ENCODE measurements at places on chromosomes 2 and 18. TPM values are rescaled to one million over a fixed set of nuclear protein-coding genes. Genes with fewer than 3 reads are reported as not detected.
A peak's percentile ranks its signal among the peaks of the same experiment; 100 is the strongest.

Gene KRCC1
- polyA plus RNA-seq: 17.1 TPM

Gene IL1R2
- 44.6 TPM for polyA plus RNA-seq

Gene SLC11A1
- polyA plus RNA-seq: 1.0 TPM

Gene CRYGD
- not detected for polyA plus RNA-seq

Gene CFAP221
- not detected for polyA plus RNA-seq

Gene FEV
- not detected for polyA plus RNA-seq

Gene DAW1
- 0.24 TPM for polyA plus RNA-seq

Gene CCL20
- polyA plus RNA-seq: 0.60 TPM

Gene LGALSL
- 13.6 TPM for polyA plus RNA-seq

Gene TCF23
- polyA plus RNA-seq: 0.02 TPM

Gene HOXD10
- not detected for polyA plus RNA-seq

Gene ACAA2
- 15.3 TPM for polyA plus RNA-seq

Gene L3MBTL4
- polyA plus RNA-seq: 0.26 TPM

Gene SNTG2
- polyA plus RNA-seq: not detected

Gene GKN2
- polyA plus RNA-seq: not detected

DNA sequence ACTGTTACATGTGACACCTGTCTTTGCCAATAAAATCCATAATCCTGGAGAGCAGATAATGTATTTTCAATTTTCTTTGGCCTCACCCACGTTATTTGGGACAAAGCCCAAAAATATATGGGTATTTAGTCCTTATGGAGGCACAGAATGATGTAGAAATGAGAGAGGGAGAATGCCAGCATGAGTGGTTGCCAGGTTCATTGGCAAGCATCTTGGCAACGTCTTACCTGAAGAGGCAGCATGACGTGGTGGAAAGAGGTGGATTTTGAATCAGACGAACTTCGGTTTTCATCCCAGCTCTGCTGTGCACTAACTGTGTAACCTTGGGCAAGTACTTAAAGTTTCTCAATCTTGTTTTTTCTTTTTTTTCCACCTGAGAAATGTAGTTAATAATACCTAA, 969.6 kb upstream of the PIK3C3 start:
- DNase-seq: no peak

GRCh38 chr2:82740527-82740926, 1718.6 kb downstream of the SUCLG1 start:
- DNase-seq: no peak

DNA sequence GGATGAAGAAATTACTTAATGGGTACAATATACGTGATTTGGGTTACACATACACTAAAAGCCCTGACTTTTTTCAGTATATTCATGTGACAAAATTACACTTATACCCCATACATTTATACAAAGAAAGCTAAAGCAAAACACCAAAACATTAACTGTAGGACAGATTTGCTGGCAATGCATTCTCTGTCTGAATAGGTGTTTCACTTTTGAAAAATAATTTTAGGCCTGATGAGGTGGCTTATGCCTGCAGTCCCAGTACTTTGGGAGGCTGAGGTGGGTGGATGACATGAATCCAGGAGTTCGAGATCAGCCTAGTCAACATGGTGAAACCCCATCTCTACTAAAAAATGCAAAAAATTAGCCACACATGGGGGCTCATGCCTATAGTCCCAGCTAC, 301.5 kb upstream of the FAM98A start:
- no peak for DNase-seq

- DNase-seq: no peak
Observed at GRCh38 chr2:160376576-160376975, 117.0 kb downstream of the RBMS1 start.

DNA sequence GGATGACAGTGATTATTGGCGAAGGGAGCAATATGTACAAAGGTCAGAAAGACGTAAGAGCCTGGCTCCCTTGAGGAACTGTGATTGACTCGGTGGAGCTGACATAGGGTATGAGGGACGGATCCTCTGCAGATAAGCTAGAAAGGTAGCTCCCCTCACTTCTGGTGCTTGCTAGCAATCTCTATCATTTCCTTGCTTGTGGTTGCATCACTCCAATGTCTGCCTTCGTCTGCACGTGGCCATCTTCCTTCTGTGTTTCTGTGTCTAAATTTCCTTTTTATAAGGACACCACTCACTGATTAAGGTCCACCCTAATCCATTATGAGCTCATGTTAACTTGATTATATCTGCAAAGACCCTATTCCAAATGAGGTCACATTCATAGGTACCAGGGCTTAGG, 22.9 kb upstream of the LMAN1 start:
- no peak for DNase-seq

DNA sequence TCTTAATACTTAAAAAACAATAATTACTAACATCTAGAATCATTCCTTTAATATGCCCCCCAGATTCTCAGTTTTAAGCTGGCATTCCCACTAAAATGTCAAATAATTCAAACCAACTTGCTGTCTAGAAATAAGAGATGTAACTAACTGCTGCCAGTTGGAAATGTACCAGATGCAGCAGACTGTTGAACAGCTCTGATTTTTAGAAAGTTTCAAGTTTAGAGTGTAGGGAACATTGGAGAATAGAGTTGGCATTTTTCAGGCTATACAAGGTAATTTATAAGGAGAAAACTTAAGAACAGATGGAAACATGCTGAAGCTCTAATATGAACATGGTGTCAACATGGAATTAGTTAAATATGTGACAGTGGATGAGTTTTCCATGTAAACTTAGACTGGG, 101.4 kb downstream of the PTRHD1 start:
- DNase-seq: no peak

- no peak for DNase-seq
Observed at GRCh38 chr2:69645921-69646320, 2.4 kb upstream of the AAK1 start.

DNA sequence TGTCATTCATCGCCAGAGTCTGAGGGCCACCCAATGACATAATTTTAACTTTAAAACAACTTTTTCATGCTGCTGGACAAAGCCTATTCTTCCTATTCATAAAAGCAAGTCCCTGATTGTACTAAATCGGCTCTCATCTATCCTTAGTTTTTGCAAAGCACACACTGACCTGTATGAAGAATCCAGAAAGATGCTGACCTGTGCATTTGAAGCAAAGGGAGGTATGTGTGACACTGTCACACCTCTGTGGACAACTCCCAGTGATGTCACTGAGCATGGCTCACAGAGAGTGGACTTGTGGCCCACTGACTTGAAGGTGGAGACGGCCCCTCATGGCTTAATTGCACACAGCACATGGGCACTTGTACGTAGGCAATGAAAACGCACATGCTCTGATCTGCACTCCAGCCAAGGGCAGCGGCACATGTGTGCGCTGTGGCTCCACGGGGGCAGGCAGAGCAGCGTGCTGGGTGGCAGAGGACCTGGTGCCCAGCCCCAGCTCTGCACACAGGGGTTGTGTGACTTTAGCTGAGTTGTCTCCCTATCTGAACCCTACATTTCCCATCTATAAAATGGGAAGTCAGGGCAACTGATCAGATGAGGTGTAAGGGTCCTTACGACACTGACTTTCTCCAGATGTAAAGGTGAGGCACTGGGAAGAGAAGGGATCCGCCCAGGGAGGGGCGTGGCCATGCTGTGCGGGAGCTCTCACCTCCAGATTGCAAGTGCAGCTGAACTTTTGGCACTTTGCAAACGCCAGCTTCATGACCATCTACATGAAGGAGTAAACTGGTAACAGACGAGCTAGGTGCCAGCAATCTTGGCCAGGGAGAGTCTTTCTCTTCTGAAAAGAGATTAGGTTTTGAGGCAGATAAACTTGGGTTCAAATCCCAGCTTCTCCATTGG, 14.3 kb upstream of the ODC1 start:
- DNase-seq: no peak

DNA sequence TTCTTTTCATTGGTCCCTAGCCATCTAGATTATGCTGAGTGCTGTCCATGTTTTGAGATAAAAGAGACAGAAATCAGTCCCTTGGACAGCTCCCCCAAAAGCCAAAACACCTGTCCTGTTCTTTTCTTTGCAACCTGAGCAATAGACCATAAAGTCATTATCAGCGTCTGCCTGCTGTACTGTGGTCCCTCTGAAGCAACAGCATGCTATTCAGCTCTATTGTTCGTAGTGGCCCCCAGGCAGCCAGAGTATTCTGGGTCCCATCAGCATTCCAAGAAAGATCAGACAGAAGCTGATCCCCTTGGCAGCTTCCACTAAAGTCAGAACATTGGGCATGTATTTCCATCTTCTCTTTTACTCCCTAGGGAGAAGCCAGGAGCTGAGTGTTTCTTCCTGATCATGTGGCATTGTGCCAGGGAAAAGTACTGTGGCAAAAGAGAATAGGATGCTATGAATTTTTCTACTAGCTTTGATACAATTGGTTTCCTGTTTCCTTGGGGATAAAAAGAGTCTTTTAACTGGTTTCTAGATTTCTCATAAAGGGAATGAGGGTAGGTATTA, 33.6 kb upstream of the ZSWIM2 start:
- no peak for DNase-seq

- DNase-seq: no peak
Observed at GRCh38 chr2:217160978-217161973, 301.4 kb upstream of the TNP1 start.

DNA sequence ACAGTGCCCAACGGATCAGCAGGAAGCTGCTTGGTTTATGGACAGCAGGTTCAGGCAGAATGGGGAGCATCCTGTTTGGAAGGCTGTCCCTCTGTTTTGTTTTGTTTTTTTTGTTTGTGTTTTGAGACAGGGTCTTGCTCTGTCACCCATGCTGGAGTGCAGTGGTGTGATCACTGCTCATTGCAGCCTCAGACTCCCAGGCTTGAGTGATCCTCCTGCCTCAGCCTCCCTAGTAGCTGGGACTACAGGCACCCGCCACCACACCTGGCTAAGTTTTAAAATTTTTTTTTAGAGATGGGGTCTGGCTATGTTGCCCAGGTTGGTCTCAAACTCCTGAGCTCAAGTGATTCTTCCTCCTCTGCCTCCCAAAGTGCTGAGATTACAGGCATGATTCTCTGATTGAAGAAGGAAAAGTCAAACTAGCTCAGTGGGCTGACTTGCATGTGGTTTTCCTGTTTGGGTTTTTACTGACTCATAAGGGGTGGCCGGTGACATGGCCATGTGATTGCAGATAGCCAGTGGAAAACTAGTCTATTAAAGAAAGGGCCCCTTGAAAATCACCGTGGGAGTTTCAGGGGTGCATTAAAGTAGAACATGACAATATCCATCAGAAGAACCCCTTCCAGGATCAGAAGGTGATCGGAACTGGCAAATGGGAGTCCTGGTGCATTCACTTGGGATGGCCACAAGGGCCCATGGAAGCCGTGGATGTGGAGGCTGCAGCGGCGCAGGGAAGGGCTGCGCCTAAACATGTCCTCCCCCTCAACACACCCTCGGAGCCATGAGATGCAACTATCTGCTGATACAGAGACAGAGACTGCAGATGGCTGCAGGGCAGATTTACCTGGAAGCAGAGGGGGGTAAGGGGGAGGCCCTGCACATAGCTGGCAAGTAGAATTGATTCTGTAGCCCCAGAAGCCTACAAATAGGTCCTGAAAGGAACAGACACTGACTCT, 26.5 kb downstream of the AQP12B start:
- no peak for DNase-seq

GRCh38 chr2:123500988-123501387, 524.1 kb upstream of the CNTNAP5 start:
- peak; percentile 88 for DNase-seq

DNA sequence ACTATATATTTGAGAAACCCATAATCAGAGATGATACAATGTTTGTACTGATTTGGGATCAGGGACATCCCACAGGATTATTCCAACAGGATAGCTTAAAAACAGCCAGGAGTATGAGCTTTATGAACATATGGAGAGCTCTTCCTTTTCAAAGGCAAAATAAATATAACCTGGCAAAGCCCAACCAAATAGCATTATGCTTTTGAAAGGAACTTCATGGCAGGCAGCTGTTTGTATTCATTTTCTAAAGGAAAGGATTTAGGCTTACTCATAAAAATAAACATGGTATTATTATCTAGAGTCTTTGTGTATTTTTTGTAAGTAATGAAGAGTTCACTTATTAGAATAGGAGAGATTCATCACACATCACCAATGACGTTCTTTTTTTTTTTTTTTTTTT, 44.4 kb downstream of the CCDC195 start:
- DNase-seq: no peak

DNA sequence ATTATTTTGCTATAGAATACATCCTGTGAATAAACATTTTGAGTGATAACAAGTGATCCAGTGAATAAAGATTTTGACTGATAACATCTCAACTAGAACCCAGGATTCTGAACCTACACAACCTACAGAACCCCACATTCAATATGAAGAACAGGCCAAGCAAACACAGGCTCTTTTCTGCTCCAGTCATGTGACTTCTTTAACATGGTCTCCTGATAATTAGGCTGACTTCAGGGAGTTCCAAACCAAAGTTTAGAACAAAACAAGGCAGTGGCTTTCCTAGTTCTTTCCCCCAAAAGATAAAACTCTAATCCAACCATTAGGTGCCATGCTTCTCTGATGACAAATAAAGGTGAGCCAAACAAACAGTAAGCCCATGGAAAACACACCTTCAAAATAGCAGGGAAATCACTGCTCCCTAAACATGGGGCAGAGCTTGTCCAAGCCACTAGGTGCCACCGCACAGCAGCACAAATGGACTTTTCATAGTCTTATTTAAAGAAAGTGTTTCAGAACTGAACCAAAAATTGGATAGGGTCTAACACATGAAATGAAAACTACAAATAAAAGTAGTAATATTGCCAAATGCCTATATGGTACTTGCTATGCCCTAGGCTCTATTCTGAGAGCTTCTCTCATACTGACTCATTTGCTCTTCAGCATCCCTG, 95.3 kb downstream of the EVA1A start:
- DNase-seq: no peak

- DNase-seq: no peak
Observed at GRCh38 chr2:232338759-232339106, 39.8 kb upstream of the ALPP start.

DNA sequence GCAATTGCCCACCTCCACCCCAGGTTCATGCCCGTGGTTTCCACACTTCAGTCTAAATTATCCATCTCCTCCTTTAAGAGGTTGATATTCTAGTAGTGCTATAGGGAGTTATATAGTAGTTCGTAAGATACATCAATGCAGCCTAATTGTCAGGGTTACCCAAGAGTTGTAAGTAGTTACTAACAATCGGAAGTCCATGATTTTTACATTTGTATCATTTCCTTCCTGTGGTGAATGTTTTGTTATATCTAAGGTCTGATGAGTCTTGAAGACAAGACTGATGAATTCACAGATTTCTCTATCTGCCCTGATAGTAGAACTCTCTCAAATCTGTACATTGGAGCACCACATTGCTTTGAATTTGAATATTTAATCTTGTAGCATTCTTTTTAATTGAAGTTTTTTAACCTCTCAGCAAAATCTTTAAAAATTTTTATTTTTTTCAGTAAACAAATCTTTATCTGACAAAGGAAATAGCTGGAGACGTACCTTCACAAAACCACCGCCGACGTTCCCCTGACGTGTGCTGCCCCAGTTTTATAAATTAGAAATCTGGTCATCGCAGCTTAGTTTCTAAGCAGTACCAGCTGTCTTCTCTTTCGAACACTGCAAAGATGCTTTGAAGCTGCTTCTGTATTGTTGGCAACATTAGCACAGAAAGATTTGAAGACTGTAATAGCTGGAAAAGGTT, 264.5 kb downstream of the SOCS6 start:
- DNase-seq: no peak

- peak; percentile 70 for DNase-seq
Observed at GRCh38 chr2:150286730-150287362, 200.6 kb downstream of the RND3 start.

Data from foreskin keratinocyte (primary cell).